ENCODE measurements at places on chromosomes 3 and 15.
A peak's percentile ranks its signal among the peaks of the same experiment; 100 is the strongest.

GRCh38 chr15:54618120-54618519 is 578.6 kb downstream of the RSL24D1 start:
- no peak overlapping the region for H3K27ac ChIP-seq
- no peaks in the 10 kb centered on the region for H3K36me3 ChIP-seq
- no peaks in the 10 kb centered on the region for H3K4me1 ChIP-seq
- DNase-seq, result no peak
- no peaks in the 10 kb centered on the region for H3K27me3 ChIP-seq

- no peak for DNase-seq
- H3K27me3 ChIP-seq, result no peaks in the 10 kb centered on the region
- no peak overlapping the region for H3K4me3 ChIP-seq
- no peak overlapping the region for H3K27ac ChIP-seq
- H3K36me3 ChIP-seq, result no peaks in the 10 kb centered on the region
- no peaks in the 10 kb centered on the region for H3K4me1 ChIP-seq
Observed at GRCh38 chr3:116338713-116339112, 106.6 kb downstream of the LSAMP start.

DNA sequence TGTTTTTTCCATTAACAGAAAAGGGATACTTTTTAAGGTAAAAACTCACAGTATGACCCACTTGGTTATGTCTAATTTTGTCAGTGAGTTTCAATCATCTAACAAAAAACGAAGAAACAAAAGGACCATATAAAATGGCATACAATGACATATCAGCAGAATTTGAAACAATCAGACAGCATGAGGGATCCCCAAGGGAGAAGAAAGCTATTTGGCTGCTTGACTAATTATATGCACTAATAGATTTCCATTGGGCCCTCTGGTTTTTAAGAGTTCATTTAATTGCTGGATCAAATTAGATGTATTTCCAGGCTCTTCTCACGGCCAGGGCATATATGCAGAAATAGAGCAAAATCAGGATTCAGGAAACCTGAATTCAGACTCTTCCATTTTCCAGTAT is 376.4 kb upstream of the GBE1 start:
- H3K4me3 ChIP-seq, result no peak overlapping the region
- H3K27ac ChIP-seq, result no peak overlapping the region
- no peak for DNase-seq

DNA sequence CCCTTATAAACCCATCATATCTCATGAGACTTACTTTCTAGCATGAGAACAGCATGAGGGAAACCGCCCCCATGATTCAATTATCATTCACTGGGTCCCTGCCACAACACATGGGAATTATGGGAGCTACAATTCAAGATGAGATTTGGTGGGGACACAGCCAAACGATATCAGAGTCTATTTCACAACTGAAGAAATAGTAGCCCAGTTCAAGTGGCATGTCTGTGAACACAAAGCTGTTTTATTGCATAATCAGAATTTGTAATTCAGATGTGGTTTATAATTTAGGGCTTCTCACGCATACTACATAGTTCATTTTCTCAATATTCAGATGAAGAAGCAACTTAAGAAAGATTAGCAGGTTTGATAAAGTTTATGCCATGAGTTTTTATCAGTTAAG is 1188.0 kb upstream of the ALCAM start:
- DNase-seq, result no peak
- H3K4me1 ChIP-seq, result peaks cover 11% of the 10 kb centered on the region
- no peaks in the 10 kb centered on the region for H3K36me3 ChIP-seq
- no peak overlapping the region for H3K4me3 ChIP-seq
- no peak overlapping the region for H3K27ac ChIP-seq
- no peaks in the 10 kb centered on the region for H3K27me3 ChIP-seq

DNA sequence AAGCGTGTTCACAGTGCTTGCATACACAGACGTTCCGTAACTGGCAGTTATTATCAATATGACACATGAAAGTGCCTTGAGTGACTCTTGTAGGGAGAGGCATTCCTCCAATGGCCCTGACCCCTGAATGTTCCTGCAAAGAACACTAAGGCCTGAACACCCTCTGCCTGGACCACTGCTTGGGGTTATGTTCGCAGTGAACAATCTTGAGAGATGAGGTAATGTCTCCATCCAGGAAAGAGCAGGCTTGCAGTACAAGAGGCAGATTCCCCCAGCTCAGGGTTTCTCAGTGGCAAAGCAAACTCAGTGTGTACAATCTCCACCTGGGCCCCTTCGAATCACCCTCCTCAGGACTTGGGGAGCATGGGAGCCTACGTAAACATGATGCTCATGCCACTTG is 324.6 kb downstream of the MAGI1 start:
- H3K27me3 ChIP-seq, result no peaks in the 10 kb centered on the region
- H3K36me3 ChIP-seq, result peaks cover 3% of the 10 kb centered on the region
- DNase-seq, result no peak
- H3K4me3 ChIP-seq, result no peak overlapping the region

GRCh38 chr3:64344721-64345207 is 119.5 kb upstream of the PRICKLE2 start:
- peak overlapping the region; percentile 95 for H3K27ac ChIP-seq
- no peaks in the 10 kb centered on the region for H3K27me3 ChIP-seq
- H3K36me3 ChIP-seq, result no peaks in the 10 kb centered on the region
- no peak overlapping the region for H3K4me3 ChIP-seq
- peaks cover 79% of the 10 kb centered on the region for H3K4me1 ChIP-seq

DNA sequence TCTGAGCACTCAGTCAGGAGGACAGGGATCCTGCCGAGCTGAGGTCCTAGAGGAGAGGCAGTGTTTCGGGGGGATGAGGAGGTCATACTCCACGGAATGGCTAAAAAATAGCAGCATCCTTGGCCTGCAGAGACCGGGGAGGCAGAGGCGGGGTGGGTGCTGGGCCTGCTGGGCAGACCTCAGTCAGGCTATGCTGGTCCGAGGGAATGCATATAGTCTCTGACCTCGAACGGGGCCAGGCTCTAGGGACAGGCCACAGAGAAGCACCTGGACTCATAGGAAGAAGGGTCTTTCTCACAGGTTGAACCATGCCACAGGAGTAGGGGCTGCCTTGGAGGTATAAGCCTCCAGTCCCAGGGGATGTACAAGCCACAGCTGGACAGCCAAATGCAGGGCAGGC is 14.0 kb upstream of the SKIC8 start:
- no peak overlapping the region for H3K4me3 ChIP-seq
- H3K4me1 ChIP-seq, result no peaks in the 10 kb centered on the region
- H3K27ac ChIP-seq, result no peak overlapping the region

All from chondrocyte (in vitro differentiated cells).